ENCODE measurements at places on chromosomes 6 and 20.

- DNase-seq = no peak
These were observed 73.5 kb downstream of the TNFRSF21 start for GRCh38 chr6:47235964-47236760.

- peak; percentile 88 for DNase-seq
These were observed 251.6 kb upstream of the TAB2 start for GRCh38 chr6:149065658-149066556.

DNA sequence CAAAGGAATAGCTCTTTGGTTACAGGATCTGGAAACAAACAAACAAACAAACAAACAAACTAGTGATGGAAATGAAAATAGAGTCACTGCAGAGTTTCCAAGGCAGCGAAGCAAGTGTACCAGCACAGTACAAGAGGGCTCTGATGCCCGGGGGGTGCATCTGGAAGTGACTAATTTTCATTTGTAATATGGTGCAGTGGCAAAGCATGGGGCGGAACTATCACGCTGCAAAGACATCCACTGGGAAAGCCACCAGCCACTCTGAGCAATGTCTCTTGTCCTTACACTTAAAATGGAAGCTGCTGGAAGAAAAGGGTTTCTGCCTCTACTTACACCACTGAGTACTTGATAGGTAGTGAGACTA, 44.4 kb upstream of the NEDD9 start:
- no peak for DNase-seq

- no peak for DNase-seq
These were observed 70.4 kb upstream of the SLC2A12 start for GRCh38 chr6:134122775-134123174.

- DNase-seq = no peak
These were observed 23.8 kb downstream of the PHACTR2 start for GRCh38 chr6:143701349-143702234.

GRCh38 chr6:42710316-42710715, 12.1 kb downstream of the PRPH2 start:
- no peak for DNase-seq

DNA sequence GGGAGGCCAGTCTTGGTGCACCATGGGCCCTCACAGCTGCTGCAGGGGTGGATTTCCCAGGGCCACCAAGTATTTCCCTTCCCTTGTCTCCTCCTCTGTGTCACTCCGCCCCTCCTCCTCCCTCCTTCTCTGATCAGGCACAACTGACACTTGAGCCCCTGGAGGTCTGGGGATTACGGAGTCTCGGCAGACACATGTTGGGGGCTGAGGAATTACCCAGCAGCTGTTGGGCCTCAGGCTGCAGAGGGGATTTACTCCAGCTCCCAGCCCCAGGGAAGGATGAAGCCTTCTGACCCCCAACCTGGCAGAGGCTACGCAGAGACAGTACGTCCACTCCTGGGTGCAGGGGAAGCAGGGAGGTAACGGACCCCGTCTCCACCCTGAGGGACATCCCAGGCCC, 420.5 kb upstream of the SULF2 start:
- DNase-seq = no peak

DNA sequence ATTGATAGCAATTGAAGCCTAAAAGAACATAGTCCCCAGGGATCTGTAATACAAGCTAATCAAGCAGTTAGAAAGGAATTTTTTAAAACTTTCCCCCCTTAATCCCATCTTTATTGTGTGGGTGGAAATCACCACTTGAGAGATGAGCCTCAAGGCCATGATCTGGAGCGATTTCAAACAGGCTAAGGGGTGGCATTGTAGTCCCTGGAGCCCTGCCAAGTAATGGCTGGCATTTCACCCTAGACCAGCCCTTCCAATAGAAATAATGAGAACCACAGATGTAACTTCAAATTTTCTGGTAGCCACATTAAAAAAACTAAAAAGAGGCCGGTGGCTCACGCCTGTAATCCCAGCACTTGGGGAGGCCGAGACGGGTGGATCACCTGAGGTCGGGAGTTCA, 46.9 kb downstream of the PRDM1 start:
- no peak for DNase-seq

DNA sequence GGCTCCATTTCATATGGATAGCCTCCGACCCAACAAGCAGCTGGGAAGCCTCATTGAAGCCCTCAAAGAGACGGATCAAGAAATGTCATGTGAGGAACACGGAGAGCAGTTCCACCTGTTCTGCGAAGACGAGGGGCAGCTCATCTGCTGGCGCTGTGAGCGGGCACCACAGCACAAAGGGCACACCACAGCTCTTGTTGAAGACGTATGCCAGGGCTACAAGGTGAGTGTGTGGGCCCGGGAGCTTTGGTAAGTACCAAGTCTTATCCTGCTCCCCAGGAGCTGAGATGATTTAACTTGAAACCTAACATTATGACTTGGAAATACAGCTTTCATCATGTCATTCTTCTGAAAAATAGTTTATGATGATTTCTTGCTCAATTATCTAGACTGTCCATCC, 4.1 kb downstream of the TRIM38 start:
- no peak for DNase-seq

DNA sequence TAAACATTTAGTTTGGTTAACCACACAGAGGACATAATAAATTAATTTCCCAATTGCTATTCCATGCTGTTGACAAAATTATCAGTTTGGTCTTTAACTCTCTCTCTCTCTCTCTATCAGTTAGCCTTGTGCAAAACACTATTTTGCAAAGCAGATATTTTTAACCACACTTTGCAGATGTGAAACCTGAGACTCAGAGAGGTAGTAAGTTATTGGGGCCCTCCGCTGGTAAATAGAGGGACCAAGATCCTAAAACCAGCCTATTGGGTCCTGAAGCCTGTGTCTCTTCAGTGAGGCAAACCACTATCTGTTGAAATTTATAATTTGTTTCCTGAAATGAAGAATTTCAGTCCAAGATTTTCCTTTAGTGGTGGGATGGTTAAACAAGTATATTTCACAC, 231.0 kb downstream of the SOD2 start:
- peak; percentile 34 for DNase-seq

DNA sequence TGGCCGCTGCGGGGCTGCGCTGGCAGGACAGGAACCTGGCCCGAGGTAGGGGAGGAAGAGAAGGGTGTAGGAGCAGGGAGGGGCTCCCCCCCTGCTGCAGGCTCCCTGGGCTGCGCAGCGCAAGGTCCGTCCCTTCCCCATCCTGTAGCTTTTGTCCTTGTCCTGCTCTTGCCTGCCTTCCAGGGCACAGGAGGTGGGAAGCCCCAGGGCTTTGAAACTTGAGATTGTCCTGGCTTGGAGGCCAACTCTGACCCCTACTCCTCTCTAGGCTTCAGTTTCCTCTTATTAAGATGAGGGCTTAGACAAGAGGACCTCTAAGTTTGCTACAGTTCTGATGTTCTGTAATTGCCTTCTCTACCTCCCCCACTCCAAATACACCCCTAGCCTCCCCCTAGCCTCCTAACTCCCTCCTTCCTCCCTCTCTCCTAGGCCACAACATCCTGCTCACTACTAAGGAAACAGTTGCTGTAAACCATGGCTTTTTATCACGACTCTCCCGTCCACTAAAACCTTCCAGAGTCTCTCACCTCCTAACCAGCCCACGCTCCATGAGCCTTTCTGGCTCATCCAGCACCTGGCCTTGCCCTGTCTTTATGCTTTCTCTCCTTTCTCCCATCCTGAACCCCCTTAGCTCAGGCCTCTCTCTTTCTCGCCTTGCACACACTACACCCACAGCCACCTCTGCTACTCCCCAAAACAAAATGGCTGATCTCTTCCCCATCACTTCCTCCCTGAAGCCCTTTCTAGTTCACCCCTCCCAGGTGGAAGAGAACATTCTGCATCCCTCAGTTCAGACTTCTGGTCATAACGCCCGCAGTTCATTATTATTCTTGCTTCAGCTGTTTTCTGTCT, 10.2 kb downstream of the UNC5CL start:
- DNase-seq = no peak

DNA sequence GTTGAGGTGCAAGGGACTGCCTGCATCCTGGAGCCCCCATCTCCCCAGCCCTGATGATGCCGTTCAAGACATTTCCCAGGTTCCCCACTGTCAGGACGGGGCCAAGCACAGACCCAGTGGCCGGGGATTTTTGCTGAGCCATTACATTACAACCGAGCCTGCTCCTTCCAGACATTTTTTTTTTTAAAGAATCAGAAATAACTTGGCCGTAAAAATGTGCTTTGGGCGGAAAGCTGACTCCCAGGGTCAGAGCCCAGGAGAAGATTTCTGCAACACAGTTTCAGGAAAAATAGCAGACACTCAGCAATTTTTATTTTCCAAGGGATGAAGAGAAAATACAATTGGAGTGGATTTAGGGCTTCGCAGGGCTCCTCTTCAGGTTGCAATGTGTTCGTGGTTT, 87.9 kb downstream of the LRFN2 start:
- DNase-seq = no peak

GRCh38 chr20:45405571-45406259, 2.4 kb upstream of the DBNDD2 start:
- DNase-seq = no peak

DNA sequence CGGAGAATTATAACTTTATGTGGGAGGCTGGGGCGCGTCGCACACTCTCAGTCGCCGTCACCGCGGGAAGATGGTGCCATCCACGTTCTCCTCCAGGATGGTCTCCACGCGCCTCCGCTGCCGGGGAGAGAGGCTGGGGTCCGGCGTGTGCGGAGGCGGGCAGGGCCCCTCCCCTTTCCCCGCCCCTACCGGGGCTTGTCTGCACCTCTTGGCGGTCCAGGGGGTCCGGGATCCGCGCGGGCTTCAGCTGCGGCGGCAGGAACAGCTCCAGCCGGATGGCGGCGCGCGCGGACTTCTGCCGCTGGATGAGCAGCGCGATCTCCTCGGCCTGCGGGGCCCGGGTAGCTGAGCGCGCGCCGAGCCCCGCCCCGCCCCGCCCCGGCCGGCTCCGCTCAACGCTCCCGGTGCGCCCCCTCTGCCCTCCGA, 807 bp downstream of the LKAAEAR1 start:
- DNase-seq = peak; percentile 85

DNA sequence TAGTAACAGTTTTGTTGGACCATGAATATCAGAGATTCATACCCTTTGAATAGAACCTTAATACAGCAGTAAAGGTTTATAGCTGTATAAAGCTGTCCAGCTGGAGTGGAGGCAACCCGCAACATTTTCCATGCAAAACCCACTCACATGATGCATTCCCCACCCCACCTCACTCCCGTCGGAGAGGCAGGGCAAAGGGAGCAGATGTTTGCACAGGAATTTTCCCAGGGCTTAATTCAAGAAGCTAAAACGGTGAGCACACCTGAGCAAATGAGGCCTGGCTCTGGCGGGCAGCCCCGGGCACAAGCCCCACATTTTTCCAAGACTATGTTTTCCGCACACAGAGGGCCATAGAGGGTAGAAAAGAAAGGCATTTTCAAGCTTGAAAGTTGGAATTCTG, 191.7 kb downstream of the FOXC1 start:
- no peak for DNase-seq

GRCh38 chr6:169847141-169847674, 95.8 kb downstream of the ERMARD start:
- no peak for DNase-seq

DNA sequence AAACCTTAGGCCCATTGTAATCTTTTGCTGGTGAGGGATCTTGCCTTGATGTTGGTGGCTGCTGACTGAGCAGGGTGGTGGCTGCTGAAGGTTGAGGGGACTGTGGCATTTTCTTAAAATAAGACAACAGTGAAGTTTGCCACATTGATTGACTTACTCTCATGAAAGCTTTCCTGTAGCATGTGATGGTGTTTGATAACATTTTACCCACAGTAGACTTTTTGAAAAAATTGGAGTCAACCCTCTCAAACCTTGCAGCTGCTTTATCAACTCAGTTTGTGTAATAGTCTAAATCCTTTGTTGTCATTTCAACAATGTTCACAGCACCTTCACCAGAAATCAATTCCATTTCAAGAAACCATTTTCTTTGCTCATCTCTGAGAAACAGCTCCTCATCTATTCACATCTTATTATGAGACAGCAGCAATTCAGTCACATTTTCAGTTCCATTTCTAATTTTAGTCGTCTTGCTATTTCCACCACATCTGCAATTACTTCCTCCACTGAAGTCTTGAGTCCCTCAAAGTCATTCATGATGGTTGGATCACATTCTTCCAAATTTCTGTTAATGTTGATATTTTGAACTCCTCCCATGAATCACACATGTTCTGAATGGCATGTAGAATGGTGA, 37.2 kb downstream of the CST9L start:
- no peak for DNase-seq

- DNase-seq = no peak
These were observed 160.8 kb downstream of the PDE7B start for GRCh38 chr6:136012198-136012887.

DNA sequence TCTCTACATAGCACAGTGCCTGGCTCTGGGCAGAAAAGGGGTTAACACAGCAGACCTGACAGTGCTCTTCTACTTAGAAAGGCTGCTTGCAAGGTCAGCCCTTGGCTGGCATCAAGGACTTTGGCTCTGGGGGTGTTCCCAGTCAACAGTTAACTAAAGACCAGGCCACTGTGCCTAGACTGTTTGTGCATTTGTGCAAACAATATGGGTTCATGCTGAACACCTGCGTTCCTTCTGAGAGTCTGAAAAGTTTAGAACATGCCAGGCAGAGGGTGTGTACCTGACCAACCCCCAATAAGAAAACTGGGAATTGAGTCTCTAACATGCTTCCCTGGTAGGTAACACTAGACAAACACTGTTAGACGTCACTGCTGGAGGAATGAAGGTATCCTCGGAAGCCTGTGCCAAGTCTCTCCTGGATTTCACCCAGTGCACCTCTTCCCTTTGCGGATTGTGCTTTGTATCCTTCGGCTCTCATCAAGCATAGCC, 110.7 kb downstream of the PDE10A start:
- DNase-seq = no peak

DNA sequence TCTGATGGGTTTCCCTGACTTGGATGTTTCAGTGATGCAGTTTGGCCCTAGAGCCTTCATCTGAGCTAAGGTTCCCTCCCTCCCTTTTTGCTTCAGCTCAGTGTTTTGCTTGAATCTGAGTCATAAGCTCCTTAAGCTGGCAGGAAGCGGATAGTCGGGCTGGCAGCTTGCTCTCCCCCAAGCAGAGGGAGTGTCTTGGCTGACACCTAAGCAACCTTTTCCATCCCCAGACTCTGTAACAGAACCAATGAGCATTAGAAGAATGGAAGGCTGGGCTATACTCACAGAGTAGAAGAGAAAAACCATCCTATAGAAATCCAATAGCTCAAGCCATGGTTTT, 98.3 kb downstream of the HAO1 start:
- DNase-seq = no peak

GRCh38 chr6:39804466-39805065, 12.4 kb downstream of the DAAM2 start:
- no peak for DNase-seq

GRCh38 chr6:4565301-4566250, 210.6 kb upstream of the CDYL start:
- DNase-seq = no peak

- no peak for DNase-seq
These were observed 152.0 kb downstream of the TASP1 start for GRCh38 chr20:13486694-13487093.

GRCh38 chr6:21666201-21666691, 72.7 kb downstream of the SOX4 start:
- DNase-seq = peak; percentile 15

DNA sequence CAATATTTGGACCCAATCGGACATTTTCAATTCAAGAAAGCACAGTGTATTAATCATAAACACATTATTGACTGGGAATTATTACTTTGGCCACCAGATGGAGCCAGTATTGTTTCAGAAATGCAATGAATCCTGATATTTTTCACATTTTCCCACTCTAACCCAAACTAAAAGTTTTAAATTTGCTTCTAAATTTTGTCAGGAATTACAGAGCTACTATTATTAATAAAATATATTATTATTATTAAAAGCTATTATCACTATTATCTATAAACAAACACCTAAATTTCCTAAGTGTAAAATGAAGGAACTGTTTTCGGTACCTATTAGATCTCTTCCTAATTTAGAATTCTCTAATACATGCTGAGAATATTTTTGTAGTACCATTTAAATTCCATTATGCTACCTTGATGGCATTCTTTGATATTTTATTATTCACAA, 245.3 kb downstream of the OGFRL1 start:
- peak; percentile 6 for DNase-seq
